HT1080 (cell line): ENCODE measurements at places on chromosomes 7 and 10.

- DNase-seq: no peak
Measured at GRCh38 chr7:70495033-70495376, 636.9 kb upstream of the GALNT17 start.

DNA sequence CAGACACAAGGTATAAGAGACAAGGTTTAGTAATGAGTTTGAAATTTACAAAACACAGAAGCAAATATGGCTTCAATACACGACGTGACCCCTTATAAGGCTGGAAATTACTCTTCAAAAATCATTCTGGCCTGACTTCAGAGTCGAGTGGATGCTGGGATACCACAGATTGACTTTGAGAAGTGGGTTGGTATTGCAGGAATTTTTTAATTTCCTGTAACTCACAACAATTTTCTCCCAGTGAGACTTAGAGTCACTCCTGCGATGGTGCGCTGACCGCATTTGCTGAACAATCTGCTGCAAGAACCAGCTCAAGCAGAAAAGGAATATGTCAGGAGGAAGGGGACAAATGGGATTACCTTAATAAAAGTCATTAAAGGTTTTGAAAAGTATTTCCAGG is 132.1 kb downstream of the EMX2 start:
- DNase-seq: no peak

DNA sequence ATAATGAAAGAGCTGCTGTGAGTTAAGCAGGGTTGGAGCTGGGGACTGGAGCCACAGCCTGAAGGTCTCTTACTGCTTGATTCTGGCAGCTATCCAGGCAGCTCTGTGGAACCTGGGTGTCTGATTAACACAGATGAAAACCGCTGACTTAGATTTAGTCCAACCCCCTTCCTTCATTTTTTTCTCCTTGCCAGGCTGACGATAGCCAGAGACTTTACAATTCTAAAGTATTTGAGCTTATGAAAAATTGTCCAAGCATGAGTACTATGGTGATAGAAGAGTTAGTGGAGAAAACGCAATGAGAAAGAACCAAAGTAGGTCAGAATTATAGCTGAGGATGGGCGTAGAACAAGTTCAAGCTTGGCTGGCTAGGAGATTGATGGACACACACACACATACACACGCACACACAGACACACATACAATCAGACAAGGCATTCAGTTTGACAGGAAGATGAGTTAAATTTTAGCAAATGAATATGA is 13.5 kb upstream of the GPR85 start:
- no peak for DNase-seq

GRCh38 chr7:120805636-120806388 is 52.1 kb downstream of the TSPAN12 start:
- peak; percentile 43 for DNase-seq

DNA sequence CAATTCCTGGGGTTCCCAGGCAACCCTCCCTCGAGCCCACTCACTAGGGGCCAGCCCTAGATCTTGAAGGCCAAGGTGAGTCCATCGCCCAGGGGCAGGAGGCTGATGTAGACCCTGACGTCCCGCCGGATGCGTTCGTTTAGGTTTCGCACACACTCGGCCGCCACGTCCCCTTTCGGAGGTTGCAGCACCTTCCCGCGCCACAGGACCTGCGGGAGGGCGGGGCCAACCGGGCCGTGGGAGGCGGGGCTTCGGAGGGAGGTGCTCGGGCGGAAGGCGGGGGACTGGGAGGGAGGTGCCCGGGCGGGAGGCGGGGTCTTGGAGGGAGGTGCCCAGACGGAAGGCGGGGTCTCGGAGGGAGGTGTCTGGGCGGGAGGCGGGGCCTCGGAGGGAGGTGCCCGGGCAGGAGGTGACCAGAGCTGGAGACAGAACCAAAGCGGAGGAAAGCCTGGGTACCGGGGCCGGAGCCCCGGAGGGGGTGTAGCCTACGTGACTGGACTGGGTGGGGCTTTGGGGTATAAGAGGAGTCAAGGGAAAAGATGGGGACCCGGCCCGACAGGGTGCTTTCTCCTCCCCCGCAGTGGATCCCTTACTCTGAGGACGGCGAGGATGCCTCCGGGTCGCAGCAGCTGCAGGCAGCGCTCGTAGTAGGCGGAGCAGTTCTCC is 1.6 kb downstream of the COMTD1 start:
- peak; percentile 41 for DNase-seq

DNA sequence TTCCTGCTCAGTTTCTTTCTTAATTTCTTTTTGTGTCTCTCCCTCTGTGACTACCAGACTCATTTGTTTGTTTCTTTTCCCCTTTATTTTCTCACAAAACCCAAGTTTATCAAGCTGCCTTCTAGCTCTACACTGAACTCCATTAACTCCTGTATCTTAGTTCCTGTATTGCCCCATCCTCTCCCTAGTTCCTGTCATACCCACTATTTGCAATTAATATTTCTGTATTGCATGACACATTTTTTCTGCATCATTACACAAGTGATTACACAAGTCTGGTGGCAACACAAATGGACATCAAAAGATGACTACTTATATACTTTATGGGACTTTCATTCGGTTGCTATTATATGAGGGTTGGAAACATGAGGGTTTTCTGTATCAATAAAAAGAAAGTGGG is 26.9 kb upstream of the OR9A4 start:
- DNase-seq: no peak

- no peak for DNase-seq
Measured at GRCh38 chr10:125200396-125200795, 40.0 kb upstream of the CTBP2 start.
